Astrocyte of the spinal cord (primary cell): ENCODE measurements at places on chromosomes 16 and 17.

GRCh38 chr17:79174905-79175856 is 100.6 kb downstream of the ENGASE start:
- no peak for DNase-seq

- no peak for DNase-seq
Measured at GRCh38 chr17:74110467-74110866, 93.0 kb upstream of the RPL38 start.

DNA sequence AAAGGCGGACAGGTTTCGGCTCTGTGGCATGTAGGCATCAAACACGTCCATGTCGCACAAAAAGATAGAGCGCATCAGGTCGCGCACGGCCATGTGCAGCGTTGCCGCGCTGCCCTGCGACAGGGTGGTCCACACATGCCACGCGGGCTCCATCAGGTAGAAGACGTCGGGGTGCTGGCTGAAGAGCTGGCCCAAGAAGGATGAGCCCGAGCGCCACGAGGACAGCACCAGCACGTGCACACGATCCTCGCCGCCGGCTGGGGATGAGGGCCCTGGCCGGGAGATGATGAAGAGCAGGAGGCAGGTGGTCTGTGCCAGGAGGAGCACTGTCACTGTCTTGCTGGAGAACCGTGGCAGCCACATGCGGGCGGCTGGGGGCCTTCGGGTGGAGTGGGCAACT is 5.9 kb downstream of the CHST5 start:
- no peak for DNase-seq

DNA sequence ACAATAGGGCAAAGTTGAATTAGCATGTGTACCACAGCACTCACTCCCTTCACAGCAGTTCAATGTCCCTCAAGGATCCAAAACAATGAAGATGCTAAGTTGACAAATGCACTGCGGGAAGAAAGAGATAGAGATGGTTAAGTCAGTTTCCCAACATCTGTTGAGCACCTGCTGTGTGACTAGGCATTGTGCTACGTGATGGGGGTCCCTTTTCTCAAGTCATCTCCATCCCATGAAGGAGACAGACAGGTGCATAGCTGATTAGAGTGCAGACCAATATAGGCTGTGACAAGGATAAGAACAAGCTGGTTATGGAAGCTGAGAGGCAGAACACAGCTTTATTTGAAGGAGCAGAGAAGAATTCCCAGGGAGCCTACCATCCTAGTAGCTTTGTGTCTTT is 114.2 kb downstream of the HAPSTR1 start:
- no peak for DNase-seq

- DNase-seq, result no peak
Measured at GRCh38 chr17:3818786-3819185, 17.8 kb upstream of the ITGAE start.

DNA sequence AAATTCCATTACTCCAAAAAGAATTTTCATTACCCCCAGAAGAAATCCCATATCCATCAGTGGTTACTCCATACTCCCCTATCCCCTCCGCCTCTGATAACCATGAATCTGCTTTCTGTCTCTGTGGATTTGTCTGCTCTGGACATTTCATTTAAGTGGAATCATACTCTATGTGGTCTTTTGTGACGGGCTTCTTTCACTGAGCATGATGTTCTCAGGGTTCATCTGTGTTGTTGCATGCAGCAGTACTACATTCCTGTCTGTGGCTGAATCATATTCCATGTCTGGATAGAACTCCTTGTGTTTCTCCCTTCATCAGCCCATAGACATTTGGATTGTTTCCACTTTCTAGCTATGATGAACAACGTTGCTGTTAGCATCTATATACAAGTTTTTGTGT is 59.5 kb upstream of the IRX3 start:
- DNase-seq, result no peak

GRCh38 chr17:16584273-16584995 is 15.4 kb upstream of the ZNF287 start:
- peak; percentile 85 for DNase-seq

- no peak for DNase-seq
Measured at GRCh38 chr17:55883149-55883548, 132.3 kb downstream of the PCTP start.

DNA sequence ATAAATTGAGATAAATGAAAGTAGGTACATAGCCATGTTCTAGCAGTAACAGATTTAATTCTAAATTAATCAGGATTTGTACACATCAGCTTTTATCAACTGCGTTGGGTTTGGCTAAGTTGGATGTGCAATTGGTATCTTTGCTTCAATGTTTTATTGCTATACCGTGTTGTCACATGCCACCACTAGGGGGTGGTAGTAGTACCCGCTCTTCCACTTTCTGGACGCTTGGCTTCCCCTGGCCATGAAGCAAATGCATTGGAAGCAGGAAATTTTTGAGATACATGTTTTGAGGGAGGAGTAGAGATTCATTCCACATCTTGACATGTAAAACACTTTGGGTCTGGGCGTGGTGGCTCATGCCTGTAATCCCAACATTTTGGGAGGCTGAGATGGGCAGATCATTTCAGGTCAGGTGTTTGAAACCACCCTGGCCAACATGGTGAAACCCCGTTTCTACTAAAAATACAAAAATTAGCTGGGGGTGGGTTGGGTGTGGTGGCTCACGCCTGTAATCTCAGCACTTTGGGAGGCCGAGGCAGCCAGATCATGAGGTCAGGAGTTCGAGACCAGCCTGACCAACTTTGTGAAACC is 58.6 kb downstream of the EMP2 start:
- peak; percentile 68 for DNase-seq

DNA sequence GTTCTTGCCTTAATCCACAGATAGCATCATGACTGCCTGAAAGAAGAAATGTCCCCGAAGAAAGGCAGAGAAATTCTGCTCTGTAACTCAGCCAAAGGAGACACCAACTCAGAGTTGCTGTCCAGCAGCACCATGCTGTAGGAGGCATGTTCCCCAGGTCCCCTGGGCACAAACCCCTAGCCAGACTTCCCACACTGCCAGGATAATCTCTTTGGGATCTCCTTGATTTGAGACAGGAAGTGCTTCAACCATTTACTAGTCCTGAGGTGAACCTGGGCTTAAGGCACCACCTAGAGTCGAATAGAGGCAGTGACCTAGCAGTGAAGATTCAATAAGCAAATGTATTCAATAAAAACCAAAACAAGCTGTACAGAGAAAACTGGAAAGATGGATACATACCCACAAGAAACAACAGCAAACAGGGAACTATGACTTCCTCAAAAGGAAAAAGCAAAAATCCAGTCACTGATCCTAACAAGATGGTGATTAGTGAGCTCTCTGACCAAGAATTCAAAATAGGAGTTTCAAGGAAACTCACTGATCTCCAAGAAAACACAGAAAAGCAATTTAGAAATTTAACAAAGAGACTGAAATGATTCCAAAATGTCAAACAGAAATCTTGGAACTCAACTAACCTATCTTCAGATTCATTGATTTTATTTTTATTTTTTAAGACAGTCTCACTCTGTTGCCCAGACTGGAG is 5.7 kb downstream of the OR4D2 start:
- DNase-seq, result peak; percentile 4

GRCh38 chr17:67487506-67487905 is 110.4 kb downstream of the PITPNC1 start:
- peak; percentile 39 for DNase-seq

GRCh38 chr17:79835953-79836509 is 3.2 kb downstream of the CBX4 start:
- no peak for DNase-seq

DNA sequence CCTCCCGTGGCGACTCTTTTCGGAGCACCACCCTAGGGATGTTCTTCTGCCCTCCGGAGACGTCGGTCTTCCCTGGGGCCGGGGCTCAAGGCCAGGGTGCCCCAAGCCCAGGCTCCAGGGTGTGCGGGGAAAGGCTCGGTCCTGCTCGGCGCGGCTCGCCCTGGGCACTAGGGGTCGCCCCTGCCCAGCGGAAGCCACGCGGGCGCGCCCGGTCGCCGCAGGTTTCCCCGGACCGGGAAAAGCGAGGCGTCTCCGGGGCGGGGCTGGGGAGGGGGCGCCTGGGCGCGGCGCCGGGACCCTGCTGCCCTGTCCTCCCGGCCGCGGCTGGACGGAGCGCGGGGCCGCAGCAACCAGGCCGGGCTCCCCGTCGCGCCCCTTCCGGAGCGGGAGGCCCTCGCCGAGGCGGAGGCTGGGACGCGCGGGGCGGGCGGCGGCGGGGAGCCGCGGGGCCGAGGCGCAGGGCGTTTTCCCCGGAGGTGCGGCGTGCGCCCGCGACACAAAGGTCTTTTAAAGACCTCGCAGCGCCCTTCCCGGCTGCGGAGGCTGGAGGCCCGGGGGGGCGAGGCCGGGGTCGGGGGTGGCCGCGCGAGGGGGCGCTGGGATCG is 76.4 kb downstream of the MRC2 start:
- peak; percentile 60 for DNase-seq

- peak; percentile 68 for DNase-seq
Measured at GRCh38 chr17:57294629-57295501, 38.5 kb downstream of the MSI2 start.

DNA sequence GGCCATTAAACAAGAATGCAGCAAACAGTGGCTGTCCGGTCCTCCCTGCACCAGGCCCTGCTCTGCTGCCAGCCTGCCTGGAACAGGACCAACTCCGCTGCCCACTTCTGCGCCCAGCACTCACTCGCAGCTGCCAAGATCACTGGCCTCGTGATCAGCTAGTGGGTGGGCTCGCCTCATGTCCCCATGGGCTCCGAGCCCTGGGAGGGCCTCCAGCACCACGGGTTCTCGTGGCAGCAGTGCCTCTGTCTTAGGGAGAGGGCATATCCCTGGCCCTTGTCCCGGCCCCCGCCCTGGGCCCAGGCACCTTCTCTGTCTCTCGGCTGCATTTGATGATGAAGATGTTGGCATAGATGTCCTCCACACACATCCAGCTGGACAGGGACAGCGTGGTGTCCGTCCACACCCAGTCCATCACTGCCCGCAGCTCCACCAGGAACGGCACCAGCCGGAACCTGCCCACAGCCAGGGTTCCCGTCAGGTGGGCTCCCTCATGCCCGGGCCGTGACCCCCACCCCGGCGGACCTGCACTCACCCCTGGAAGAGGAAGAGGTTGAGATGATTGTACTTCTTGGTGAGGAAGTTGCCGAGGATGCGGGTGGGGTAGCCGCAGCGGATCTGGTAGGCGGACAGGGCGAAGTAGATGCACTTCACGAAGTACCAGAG is 13.1 kb downstream of the CTU2 start:
- DNase-seq, result no peak

DNA sequence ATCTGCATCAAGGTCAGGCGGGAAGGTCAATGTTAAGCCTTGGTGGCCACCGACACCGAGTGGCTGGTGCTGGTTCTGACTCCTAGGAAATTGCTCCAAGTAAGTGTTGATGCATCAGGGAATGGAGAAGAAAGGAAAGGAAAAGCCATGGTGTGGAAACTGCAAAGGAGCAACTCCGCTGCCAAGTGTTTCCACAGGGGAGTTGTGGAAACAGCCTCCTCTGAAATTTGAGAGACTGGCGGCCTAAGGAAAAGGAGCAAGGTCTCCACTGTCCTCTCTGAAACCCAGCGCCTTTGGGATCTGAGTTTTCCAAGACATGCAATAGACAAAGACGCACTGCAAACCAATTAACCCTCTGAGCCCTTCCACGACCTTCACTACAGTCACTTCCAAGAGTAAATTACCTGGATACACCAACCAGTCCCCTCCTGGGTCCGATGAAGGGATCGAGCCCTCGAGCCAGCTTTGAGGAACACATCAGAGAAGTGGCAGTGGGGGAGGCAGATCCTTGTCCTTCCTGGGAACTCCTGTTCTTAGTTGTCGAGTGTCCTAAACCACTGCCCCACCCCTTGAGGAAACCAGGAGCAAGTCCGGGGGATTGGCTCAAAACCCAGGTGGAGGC is 51.1 kb downstream of the SRL start:
- no peak for DNase-seq

DNA sequence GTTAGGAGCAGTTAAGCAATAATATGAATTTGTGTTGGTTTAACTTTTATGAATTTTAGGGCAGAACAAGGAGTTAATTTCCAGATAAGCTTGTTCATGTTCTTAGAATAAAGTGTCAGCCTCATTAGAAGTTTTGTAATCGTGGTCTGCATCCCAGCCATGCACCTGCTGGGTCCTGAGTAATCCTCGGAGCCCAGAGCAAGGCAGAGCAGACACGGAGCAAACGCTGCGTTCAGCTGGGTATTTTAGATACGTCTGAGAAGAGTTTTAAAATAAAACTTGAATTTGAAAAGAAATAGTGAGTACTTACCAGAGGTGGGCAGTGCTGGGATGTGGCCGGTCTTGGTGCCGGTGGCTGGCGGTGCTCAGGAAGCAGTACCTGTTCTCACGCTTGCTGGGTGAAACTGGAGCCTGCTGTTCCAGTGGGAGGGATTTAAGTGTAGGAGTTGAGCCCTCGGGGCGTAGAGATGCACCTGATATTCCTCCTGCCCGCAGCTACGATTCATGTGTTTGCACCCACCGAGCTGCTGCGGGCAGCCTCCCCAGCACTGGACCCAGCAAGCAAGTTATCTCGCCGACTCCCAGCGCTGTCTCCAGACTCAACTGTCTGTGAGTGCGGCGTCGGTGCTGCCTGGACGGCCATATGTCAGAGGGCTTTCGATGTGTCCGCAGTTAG is at the start of gene ZNF750:
TSS of gene ZNF750 (minus strand) at position 406 of the 676 bp plus-strand sequence. CDS start 7,568 bp downstream, outside the sequence.
- no peak for DNase-seq

DNA sequence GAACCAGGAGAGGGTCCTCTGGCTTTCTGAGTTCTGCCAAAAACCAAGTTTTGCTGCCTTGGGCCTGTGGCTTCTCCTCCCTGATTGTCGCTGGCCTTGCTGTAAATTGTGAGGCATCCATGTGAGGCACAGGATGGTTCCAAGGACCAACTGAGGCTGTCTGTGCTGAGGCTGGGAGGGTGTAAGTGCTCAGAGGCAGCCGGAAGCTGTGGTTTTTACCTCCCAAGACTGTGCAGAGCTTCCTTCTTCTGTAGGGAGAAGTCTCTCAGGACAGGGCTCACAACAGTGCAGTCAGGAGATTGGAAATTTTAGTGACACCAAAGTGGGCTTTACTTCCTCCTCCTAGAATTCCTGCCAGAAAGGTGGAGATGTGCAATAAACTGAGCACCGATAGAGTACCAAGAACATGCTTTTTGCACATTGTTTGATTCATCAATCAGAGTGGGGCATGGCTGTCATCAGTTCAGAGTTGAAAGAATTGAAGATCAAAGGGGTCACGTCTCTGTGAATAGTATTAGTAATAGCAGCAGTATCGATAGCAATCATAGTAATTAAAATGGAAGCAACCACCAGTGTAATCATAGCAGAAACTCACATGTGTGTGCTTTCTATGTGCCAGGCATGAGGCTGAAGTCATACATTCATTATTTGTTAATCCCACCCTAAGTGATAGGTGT is 467.1 kb downstream of the WWOX start:
- DNase-seq, result no peak

GRCh38 chr16:87744750-87745514 is 20.9 kb downstream of the KLHDC4 start:
- no peak for DNase-seq
